A673 (cell line): ENCODE measurements at places on chromosomes 11 and 22. TPM values are rescaled to one million over a fixed set of nuclear protein-coding genes. Genes with fewer than 3 reads are reported as not detected.

DNA sequence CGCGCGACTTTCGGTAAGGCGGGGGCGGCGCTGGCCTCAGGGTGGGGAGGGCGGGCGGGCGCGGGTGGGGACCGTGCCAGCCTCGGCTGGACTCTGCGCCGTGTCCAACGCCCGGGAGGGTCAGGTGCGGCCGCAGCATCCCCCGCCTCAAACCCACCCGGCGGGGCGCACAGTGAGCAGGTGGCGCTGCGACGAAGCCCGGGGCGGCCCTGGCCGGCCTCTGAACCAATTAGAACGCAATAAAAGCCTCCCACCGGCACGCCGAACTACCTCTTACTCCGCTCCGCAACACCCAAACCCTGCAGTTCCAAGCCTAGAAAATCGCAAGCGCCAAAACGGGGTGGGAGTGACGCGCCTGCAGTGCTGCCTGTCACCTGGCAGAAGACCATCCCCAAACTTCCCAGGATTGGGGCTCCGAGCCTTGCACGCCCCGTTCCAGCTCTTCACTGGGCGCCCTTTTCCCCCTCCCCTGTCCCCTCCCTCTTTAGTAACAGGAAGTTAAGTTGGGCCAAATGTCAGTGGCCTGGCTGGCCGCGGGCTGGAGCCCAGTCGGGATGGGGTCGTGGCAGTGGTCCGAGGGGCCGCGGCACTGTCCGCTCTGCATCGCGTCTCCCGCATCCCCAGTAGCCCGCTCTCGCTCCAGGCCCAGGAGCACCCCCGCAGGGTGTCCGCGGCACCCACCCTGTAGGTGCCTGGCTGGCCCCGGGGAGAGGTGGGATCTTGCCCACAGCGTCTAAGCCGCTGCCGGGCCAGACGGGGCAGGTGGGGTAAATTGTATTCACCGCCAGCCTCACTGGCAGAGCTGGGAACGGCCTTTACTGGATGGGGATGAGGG is 541 bp downstream of the MICAL2 start:
- DNase-seq: peak; percentile 30

- DNase-seq: no peak
Measured at GRCh38 chr11:102415304-102415916, 37.2 kb downstream of the TMEM123 start.

- no peak for DNase-seq
Measured at GRCh38 chr11:122308226-122308625, 192.2 kb upstream of the BLID start.

DNA sequence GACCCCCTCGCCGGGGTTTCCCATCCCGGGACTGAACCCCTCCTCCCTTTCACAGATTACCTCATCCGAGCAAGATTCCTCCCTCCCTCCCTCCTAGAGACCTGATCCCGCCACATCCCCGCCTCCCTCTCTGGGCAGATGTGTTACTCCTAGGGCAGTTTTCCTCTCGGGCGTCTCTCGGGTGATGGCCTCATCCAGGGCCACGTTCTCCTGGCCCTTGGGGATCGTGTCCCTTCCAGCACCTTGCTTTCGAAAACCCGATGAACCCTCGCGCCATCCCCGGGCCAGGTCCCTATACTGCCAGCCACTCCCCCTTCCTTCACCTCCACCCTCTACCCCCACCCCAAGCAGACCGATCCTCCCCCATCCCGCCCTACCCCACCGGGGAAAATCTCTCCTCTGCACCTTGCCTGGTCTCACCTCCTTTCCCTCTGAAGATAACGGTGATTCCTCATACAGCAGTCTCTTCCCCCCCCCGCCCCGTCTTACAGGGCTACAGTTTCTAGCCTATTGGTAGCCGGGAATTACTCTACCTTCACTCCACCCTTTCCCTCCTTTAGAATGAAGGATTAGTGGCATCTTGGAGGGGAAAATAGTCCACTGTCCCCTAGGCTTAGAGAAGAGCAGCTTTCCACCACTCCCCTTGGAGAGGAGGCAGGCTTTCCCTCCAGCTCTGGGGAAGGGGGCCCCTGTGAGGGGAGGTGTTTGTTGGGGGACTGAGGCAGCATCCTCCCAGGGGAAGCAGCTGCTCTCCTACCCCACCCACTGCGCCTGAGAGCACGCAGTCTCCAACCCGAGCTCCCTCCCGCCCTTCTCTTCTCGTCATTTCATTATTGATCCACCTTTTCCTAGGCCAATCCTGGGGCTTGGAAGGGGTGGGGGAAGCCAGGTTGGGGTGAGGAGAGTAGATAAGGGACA is 1.2 kb downstream of the KMT2A start:
- DNase-seq: peak; percentile 64

- peak; percentile 92 for DNase-seq
Measured at GRCh38 chr11:518463-519202, 11.6 kb upstream of the RNH1 start.

Gene CRYBB3
- total RNA-seq: 0.37 TPM in 1 of 2 replicates, not detected in the other

Gene SYT7
- total RNA-seq: 1.3 and 2.0 TPM in 2 replicates

GRCh38 chr11:12016246-12016645 is 7.8 kb upstream of the DKK3 start:
- no peak for DNase-seq

GRCh38 chr11:96263238-96263763 is 79.7 kb downstream of the MAML2 start:
- no peak for DNase-seq

Gene TMPRSS4
- total RNA-seq: not detected in 2 replicates

GRCh38 chr11:10067629-10068300 is 226.3 kb downstream of the SBF2 start:
- peak; percentile 17 for DNase-seq

Gene VPS26B
- 51.3 and 53.3 TPM in 2 replicates for total RNA-seq

Gene MUC6
- total RNA-seq: not detected in 2 replicates

GRCh38 chr11:19546325-19546724 is 166.3 kb upstream of the NAV2 start:
- no peak for DNase-seq

DNA sequence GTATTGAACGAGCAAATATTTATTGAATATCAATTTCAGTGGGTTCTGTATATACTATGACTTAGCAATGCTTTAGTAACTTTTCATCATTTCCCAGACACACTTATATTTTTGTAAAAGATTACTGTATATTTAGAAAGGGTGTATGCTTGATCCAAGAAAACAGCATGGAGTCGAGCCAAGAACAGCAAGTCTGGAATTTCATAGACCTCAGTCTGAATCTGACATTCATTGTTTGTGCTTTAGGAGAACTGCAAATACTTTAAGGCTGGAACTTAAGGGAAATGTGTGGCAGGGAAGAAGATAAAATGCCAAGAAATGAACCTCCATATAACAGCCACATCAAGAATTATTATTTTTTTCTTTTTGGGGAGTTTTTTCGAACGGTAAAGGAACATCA is 1156.8 kb downstream of the LRRC4C start:
- no peak for DNase-seq

DNA sequence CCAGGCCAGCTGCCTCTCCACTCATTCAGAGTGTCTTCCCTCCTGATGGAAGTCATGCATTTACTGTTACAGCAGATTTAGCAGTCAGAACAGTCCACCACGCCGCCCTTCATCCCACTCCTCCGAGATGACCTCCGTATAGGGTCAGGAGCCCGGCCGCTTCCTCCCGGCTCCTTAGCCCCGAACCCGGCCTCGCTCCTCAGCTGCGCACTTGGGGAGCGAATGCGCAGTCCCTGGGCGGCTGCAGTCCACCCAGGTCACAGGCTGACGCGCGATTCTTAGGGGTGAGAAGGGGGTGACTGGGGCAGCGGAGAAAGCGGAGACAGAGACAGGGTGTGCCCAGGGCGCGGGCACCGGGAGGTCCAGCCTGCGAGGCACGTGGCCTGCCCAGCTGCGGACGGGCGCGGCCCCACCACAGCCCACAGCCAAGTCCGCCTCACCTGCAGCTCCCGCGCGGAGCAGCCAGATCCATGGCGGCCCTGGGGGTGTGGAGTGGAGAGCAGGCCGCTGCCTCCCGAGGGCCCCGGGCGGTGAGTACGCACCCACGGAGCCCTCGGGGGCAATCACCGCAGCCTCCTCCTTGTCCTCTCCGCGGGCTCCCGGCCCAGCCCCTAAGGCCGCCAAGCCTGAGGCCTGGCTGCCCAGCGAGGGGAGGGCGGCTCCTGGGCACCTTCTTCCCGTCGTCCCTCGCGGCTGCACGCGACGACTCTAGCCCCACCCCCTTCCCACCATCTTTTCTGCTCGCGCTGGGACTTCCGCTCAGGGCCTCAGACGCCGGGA is 286.6 kb downstream of the BRD1 start:
- DNase-seq: no peak

GRCh38 chr22:24957043-24957442 is 4.5 kb downstream of the KIAA1671 start:
- no peak for DNase-seq

Gene APOA1
- total RNA-seq: 0.35 and 0.43 TPM in 2 replicates

DNA sequence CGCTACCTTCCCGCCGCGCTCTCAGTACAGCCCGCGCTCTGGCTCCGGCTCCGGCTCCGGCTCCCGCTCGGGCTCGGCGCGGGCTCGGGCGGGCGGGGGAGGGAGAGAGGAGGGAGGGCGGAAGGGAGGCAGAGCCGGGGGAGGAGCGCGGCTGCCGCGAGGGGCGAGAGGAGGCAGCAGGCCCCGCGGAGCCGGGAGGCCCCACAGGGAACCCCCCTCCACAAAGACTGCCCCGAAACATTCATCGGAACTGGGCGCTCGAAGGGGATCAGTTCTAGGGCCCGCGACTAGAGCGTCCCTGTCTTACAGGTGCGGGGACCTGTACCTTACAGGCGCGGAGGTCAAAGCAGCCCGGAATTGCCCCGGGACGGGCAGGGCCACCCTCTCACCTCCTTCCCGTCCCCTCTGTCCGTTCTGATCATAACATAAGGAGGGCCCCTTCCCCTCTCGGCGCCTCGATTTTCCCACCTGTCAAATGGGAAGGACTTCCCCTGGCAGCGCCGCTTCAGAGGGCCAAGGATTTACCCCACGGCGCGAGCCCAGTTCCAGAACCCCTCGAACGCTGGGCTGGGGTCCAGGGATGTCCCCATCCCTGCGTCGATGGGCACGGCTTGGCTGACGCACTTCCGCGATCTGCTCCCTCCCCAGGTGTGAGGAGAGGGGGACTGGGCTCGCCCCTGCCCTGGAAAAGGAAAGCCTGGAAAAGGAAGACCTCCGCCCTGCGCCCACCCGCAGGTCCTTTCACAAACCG is at the start of gene SHISA8:
SHISA8 (minus strand) TSS at position 40 of the 751 bp plus-strand sequence. CDS start 407 bp downstream, outside the sequence.
- DNase-seq: peak; percentile 73

- no peak for DNase-seq
Measured at GRCh38 chr11:31728432-31728831, 82.7 kb downstream of the PAX6 start.

Gene HORMAD2
- total RNA-seq: not detected in 2 replicates

Gene MRGPRX4
- not detected in 2 replicates for total RNA-seq

Gene IGLL1
- not detected in 2 replicates for total RNA-seq

Gene RAC2
- 4.0 and 5.8 TPM in 2 replicates for total RNA-seq

- no peak for DNase-seq
Measured at GRCh38 chr22:37566329-37566837, 6.1 kb downstream of the CDC42EP1 start.

GRCh38 chr22:20510811-20511577 is 3.6 kb downstream of the MED15 start:
- DNase-seq: no peak

DNA sequence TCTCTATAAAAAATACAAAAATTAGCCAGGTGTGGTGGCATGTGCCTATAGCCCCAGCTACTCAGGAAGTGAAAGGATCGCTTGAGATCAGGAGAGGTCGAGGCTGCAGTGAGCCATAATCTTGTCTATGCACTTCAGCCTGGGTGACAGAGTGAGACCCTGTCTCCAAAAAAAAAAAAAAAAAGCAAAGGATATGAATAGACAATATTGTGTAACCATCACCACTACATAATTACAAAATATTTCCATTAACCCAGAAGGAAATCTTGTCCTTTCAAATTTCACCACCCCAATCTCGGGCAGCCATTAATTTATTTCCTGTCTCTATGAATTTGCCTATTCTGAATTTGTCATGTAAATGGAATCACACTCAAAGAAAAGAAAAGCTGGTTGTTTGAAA is 21.2 kb downstream of the RSF1 start:
- DNase-seq: peak; percentile 62

DNA sequence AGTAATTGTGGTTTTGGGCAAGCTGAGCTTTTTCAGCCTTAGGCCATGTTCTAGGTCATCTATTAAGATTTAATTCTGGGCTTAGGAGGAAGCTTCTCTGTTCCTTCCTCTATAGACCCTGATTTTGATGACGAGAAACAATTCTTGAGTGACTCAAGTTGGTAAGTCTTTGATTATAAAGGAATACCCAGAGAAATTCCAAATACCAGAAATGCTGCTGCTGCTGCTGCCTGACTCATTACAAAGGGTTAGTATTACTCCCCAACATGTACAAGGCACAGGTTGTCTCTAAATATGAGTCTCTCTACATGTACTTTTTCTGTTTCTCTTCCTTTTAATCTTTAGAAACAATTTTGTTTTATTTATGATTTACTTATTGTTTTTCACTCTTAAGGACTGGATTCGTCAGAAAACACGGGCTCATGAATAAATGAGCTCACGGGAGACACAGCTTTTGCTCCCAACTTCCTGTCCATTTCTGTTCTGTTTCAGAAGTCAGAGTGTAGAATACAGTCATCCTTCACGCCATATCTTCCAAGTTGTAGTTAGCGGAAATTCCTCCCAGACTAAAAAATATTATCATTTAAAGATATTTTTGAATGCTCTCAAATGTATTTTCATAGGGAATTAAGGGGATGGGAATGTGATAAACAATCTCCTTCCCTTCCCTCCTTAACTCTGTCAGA is 31.8 kb upstream of the RBMXL2 start:
- DNase-seq: no peak

DNA sequence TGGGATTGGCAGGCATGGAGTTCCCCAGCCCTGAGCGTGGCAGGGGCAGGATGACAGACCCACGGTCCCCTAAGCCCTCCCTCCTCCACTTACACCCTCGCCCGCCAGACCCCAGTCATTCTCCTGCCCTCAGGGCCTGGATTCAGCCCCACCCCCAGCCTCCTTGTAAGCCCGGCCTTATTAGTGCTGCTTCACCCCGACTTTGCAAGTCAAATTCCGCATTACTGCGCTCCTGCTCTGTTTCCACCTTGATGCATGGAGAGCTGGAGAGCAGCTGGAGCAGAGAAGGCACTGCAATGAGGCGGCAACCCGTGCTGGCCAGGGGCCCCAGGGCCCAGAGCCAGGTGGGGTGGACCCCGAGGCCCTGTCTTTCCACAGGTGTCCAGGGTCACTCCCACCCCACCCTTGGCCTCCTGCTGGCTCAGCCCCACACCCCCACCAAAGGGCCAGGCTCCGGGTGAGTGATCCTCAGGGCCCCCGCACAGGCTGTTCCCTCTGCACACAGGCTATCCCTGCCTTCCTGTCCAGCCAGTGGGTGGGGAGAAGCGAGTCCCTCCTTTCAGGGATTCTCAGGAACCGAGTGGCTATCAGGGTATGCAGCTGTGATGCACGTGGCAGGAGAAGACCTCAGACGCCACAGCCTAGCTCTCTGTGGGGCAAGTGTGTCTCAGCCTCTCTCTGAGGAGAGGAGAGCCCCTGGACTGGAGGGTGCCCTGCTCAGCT is 36.4 kb downstream of the RTN4R start:
- no peak for DNase-seq

DNA sequence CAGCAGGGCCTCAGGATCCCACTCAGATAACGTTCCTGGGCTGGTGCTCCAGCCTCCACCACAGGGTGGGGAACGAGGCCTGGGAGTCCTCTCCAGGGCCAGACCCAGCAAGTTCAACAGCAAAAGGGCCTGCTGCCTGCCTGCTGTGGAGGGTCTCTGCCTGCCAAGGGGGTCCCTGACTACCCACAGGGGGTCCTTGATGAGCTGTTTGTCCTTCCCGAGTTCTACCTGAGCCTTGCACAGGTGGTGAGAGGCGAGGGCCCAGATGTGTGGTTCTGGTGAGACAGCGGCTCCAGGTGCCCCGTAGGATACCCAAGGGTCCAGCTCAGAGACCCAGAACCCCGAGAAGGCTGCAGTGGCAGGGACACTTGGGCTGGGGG is 4.4 kb downstream of the DUSP8 start:
- DNase-seq: no peak

- DNase-seq: peak; percentile 15
Measured at GRCh38 chr11:12330485-12331231, 46.7 kb upstream of the PARVA start.
